ENCODE measurements at places on chromosomes 11 and 22. TPM values are rescaled to one million over a fixed set of nuclear protein-coding genes. Genes with fewer than 3 reads are reported as not detected.

MMP12 gene
- not detected for total RNA-seq

ARHGEF17 gene
- 0.41 TPM for total RNA-seq

MUC5AC gene
- total RNA-seq = not detected

GRCh38 chr11:116697011-116697410 is 75.8 kb downstream of the BUD13 start:
- no peaks in the 10 kb centered on the region for H3K27me3 ChIP-seq
- H3K4me1 ChIP-seq = no peaks in the 10 kb centered on the region
- H3K4me3 ChIP-seq = no peak overlapping the region
- no peak for DNase-seq
- no peak overlapping the region for H3K27ac ChIP-seq

- no peak for DNase-seq
- H3K4me3 ChIP-seq = no peak overlapping the region
- no peaks in the 10 kb centered on the region for H3K36me3 ChIP-seq
- H3K27me3 ChIP-seq = no peaks in the 10 kb centered on the region
- H3K4me1 ChIP-seq = no peaks in the 10 kb centered on the region
- no peak overlapping the region for H3K27ac ChIP-seq
Observed at GRCh38 chr11:88827018-88827676, 238.6 kb downstream of the GRM5 start.

- peaks cover 21% of the 10 kb centered on the region for H3K36me3 ChIP-seq
- no peak overlapping the region for H3K27ac ChIP-seq
- no peaks in the 10 kb centered on the region for H3K27me3 ChIP-seq
- DNase-seq = no peak
Observed at GRCh38 chr11:46659908-46660307, 40.5 kb downstream of the ARHGAP1 start.

- H3K36me3 ChIP-seq = no peaks in the 10 kb centered on the region
- no peak overlapping the region for H3K27ac ChIP-seq
- no peaks in the 10 kb centered on the region for H3K4me1 ChIP-seq
- H3K4me3 ChIP-seq = no peak overlapping the region
- peaks cover 2% of the 10 kb centered on the region for H3K27me3 ChIP-seq
Observed at GRCh38 chr11:89361734-89362133, 129.4 kb downstream of the NOX4 start.

- peaks cover 1% of the 10 kb centered on the region for H3K4me1 ChIP-seq
- H3K36me3 ChIP-seq = no peaks in the 10 kb centered on the region
- no peak for DNase-seq
- no peak overlapping the region for H3K27ac ChIP-seq
- no peak overlapping the region for H3K4me3 ChIP-seq
Observed at GRCh38 chr11:11622772-11623171, 967 bp upstream of the GALNT18 start.

GRCh38 chr11:126838779-126839178 is 161.8 kb downstream of the KIRREL3 start:
- H3K36me3 ChIP-seq = no peaks in the 10 kb centered on the region
- no peaks in the 10 kb centered on the region for H3K4me1 ChIP-seq
- H3K4me3 ChIP-seq = no peak overlapping the region
- no peaks in the 10 kb centered on the region for H3K27me3 ChIP-seq

GRCh38 chr11:70908223-70908622 is 344.2 kb downstream of the SHANK2 start:
- no peak overlapping the region for H3K4me3 ChIP-seq
- H3K27ac ChIP-seq = no peak overlapping the region
- peaks cover 4% of the 10 kb centered on the region for H3K4me1 ChIP-seq
- H3K36me3 ChIP-seq = no peaks in the 10 kb centered on the region
- no peak for DNase-seq
- H3K27me3 ChIP-seq = peaks cover 15% of the 10 kb centered on the region

- no peak overlapping the region for H3K27ac ChIP-seq
- H3K4me3 ChIP-seq = no peak overlapping the region
- no peaks in the 10 kb centered on the region for H3K4me1 ChIP-seq
- peaks cover 92% of the 10 kb centered on the region for H3K36me3 ChIP-seq
Observed at GRCh38 chr11:74871037-74871436, 77.9 kb downstream of the XRRA1 start.

Data from activated CD8-positive, alpha-beta T cell treated with anti-CD3 and anti-CD28 coated beads for 36 hours (primary cell).